ENCODE measurements at places on chromosomes 11 and 22.

- DNase-seq, result no peak
These were observed 11.1 kb downstream of the PPP6R3 start for GRCh38 chr11:68471360-68472340.

DNA sequence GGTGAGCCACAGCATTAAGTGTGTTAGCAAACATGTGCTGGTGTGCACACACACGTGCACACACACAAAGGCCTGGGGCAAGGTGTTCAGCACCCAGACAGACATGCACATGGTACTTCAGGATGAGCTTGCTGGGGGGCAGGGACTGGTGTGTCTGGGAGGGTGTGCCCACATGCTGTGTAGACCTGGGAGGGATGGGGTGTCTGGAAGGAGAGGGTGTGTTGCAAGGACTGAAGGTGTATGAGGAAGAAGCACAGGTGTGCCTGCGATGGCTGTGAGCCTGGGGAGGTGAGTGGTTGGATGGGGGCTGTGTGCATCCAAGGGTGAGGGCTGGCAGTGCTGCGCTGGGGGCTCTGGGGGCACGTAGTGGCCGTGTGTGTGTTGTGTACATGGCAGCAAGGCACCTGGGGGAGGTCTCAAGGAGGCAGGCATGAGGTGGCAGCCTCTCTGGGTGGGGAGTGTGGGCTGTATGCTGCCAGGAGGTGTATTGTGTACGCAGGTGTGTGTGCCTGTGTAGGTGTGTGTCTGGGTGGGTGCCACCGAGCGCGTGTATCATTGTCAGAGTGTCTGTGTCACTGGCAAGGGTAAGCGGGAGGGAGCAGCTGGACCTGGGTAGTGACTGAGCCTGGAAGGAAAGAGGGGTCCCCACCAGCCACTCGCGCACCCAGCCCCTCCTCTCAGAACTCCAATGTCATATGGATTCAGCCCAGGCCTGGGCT, 2.2 kb downstream of the NRXN2 start:
- DNase-seq, result no peak

DNA sequence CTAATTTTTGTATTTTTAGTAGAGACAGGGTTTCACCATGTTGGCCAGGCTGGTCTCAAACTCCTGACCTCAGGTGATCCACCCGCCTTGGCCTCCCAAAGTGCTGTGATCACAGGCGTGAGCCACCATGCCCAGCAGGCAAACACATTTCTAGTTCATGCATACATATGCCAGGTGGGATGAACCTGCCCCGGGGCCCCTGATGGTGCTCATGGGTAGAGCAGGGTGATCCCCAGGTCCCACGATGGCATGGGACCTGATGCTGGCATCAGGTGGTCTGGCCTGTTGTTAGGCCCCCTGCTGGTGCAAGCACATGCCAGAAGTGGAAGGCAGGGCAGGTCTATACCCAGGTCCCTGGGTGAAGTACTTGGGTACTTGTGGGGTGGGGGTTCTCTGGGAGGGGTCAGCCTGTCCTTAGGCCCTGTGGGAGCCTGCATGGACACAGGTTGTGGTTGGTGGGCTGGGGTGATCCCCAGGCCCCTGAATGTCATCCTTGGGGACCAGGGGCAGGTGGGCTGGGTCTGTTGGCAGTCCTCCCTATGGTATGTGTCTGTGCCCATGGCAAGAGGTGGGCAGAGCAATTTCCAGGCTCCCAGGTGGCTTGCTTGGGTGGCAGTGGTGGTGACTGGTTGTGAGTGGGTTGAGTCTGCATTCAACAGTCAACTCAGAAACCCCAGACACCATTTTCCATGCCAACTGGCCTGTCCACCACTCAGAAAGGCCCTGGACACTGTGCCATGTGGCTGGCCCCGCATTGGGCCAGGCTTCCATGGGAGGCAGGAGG, 9.6 kb upstream of the RGL4 start:
- DNase-seq, result no peak

GRCh38 chr22:44360668-44361381, 48.1 kb upstream of the SHISAL1 start:
- DNase-seq, result no peak

DNA sequence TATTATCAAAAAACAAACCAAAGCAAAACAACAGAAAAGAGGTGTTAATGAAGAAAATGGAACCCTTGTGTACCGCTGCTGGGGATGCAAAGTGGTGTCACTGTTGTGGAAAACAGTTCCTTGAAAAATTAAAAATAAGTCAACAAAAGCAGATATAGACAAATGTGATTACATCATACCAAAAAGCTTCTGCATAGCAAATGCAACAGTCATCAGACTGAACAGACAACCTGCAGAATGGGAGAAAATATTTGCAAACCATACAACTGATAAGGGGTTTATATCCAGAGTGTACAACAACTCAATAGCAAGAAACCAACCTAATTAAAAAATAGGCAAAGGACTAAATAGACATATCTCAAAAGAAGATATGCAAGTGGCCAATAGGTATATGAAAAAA, 22.9 kb upstream of the CARS1 start:
- DNase-seq, result no peak

DNA sequence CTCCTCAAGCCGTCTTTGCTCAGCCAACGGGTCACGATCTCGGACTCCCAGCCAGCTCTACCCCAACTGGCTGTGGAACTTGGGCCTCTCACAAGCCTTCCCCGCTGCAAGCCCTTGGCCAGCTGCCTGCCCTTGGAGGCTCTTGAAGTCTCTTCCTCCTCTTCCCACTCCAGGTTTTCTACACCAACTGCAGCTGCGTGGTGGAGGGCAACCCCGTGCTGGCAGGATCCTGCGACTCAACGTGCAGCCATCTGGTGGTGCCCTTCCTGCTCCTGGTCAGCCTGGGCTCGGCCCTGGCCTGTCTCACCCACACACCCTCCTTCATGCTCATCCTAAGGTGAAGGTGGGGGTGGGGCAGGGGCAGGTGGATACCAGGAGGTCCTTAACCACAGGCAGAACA, 40.5 kb upstream of the TPBGL start:
- DNase-seq, result no peak

DNA sequence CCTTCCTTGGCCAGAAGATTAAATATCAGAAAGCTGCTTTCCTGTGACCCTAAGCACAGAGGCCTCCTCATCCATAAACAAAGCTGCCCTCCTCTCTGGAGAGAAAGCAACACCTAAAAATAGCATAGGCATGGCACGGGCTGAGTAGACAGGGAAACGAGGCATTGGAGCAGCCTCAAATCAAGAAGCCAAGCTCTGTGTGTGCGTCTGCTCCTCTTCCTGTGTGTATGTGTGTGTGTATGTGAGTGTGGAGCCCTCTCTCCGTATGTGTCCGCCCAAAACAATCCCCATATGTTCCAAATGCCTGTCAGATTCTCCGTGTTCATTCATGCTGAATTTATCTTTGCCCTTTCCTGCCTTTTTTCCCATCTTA, 24.0 kb downstream of the KCNJ5 start:
- DNase-seq, result no peak

DNA sequence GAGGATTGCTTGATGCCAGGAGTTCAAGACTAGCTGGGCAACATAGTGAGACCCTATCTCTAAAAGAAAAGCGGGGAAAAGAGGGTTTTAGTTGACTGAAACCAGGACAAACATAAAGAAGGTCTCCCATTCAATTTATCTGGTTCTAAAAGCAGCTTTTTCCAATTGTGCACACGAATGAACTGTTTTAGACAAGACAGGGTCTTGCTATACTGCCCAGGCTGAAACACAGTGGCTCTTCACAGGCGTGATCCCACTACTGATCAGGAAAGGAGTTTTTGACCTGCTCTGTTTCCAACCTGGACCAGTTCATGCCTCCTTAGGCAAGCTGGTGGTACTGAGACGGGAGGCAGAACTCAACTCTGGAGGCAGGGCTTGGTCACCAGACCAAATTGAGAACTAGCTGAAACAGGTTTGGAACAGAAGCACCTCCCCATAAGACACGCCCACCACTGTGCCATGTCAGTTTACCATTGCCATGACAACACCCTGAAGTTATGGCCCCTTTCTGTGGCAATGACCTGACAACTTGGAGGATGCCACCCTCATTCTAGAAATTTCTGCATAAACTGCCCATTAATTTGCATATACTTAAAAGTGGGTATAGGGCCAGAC, 2.8 kb upstream of the NUCB2 start:
- DNase-seq, result no peak

GRCh38 chr11:12090761-12091258, 19.6 kb upstream of the MICAL2 start:
- no peak for DNase-seq

GRCh38 chr11:133965031-133965601, 8.3 kb upstream of the IGSF9B start:
- no peak for DNase-seq

GRCh38 chr11:134481933-134482527, 70.0 kb upstream of the B3GAT1 start:
- DNase-seq, result no peak

DNA sequence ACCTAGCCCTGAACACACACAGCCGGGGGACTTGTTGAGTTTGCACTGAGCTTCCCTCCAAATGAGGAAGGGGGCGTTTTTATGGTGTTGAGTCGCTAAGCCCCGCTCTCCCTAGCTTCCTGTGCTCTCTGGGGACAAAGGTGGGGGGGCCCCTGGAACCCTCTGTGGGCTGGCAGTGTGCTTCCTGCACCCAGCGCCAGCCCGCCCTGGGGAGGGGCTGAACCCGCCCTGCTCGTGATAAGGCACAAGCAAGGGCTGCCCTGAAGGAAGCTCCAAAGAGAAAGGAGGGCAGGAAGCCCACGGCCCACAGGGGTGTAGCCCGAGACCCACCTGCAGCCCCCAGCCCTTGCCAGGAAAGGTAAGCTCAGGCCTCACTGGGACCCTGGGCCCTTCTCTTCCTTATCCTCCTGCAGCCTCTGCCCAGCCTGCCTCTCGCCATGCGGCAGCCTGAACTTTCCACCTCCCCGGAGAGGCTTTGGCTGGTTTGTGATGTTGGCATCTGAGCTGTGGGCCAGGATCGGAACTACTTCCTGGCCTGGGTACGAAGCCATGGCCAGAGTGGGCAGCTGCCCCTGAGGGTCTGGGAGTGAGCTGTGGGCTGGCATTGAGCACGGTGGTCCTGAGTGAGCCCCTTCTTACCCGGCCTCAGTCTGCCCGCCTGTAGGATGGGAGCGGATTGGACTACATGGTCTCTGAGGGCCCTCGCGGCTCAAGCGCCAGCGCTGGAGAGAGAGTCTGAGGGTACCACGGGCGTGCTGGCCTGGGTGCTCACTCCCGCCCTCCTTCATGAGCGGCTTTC, at the start of gene FERMT3:
TSS of gene FERMT3 (plus strand) at position 265 of the 799 bp plus-strand sequence. CDS start 644 bp downstream, outside the sequence.
- no peak for DNase-seq

- peak; percentile 27 for DNase-seq
These were observed 35.4 kb downstream of the NFAM1 start for GRCh38 chr22:42396621-42397331.

DNA sequence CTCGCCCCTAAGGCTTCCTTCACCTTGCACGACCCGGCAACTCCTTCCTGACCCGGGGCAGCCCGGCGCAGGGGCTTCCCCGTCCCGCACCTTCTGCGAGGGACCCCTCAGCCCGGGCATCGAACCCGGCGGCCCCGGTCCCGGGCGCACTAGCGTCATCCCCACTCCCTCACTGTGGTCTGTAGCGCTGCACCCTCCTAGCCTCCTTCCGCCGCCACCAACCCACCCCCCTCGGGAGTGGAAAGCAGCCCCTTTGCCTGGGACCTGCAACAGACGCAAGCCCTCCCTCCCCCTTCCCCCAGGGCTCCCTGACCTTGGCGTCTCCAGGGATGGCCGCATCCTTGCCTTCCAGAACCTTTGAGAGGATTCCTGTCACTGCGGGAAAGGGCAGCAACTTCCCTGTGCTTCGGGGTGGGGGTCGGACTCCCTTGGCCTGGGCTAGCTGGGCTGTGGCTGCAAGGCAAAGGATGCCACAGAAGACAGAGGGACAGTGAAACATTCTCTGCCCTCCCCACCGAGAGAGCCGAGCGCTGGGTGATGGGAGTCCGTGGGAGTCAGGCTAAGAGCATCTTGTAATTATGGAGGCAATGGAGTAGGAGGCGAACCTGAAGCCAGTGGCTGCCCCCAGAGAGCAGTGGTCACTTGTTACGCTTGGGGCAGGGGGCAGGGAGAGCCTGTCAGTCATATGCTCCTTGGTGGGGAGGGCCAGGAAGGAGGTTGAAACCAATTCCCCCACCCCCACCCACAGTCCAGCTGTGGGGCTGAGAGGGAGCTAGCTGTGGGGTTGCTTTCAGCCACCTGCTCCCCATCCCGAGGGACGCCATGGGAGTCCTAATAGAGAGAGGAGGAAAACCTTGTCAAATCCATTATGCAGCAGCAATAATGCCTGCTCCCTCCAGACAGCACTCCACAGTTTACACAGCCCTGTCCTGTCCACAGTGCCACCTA, 920 bp downstream of the TMEM132A start:
- no peak for DNase-seq

- no peak for DNase-seq
These were observed at the start of gene CD6 for GRCh38 chr11:60971520-60971919. Gene CD6 (plus strand): TSS chr11:60971680. CDS start chr11:60971866, 186 bp downstream.

DNA sequence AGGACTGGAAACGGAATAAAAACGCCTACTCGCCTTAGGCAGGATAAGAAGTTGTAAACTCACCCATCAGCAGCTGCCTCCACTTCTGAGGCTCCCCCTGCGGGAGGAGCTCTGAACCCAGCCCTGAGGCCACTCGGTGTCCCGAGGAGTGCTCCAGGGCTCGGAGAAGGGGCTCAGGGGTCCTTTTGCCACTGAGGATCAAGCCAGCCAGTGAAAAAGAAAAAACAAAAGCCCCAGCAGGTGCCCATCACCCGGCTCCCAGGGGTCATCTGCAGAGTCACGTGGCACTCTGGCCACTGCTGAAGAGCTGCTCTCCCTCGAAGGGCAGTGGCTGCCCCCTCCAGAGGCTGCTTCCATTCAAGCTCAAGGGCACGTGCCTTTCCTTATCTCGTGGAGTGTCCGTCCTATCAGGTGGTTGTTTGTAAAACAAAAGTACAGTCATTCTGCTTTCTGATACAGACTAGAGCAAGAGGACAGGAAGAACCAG, 29.0 kb downstream of the NUP50 start:
- no peak for DNase-seq

- peak; percentile 3 for DNase-seq
These were observed 1.0 kb downstream of the CCDC86 start for GRCh38 chr11:60842668-60843600.

DNA sequence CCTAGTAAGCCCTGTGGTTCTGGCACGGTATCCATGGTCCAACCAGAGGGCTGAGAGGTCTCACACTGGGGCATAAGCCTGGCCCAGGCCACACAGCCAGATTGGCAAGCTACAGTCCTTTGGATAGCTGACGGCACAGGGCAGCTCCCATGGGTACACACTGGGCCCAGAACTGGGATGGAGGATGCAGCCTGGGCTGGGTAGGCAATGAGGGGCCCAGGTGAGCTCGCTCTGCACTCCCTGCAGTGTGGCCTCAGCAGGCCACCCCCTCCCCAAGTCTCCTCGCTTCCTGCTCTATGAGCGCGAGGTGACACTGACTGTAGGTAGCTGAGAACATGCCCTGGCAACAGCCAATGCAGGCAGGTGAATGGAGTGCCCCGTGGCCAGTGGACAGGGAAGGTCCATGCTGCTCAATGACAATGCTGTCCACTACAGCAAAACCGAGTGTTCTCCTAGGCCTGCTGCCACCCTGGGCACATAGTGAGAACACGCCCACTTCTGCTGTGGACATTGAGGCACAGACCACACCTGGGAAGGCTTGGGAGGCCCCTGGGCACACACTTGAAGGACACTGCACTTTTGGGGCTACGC, 3.8 kb downstream of the ARVCF start:
- DNase-seq, result no peak
